ENCODE measurements at places on chromosomes 2 and 18.

GRCh38 chr2:127037476-127037875 lies 69.5 kb downstream of the BIN1 start:
- DNase-seq: no peak

- no peak for DNase-seq
Observed at GRCh38 chr18:48419277-48420022, 10.3 kb upstream of the ZBTB7C start.

DNA sequence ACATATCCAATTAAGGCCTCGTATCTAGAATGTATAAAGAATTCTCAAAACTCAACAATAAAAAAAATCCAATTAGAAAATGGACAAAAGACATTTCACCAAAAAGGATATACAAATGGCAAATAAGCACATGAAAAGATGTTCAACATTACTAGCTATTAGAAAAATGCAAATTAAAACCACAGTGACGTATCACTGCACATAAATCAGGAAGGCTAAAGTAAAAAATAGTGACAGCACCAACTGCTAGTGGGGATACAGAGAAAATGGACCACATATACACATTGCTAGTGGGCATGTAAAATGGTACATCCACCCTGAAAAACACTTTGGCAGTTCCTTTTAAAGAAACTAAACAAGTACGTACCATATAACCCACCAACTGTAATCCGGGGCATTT lies 59.7 kb downstream of the SMAD4 start:
- DNase-seq: no peak

- no peak for DNase-seq
Observed at GRCh38 chr2:70010576-70011111, 49.2 kb upstream of the ASPRV1 start.

GRCh38 chr2:135002836-135003235 lies 44.4 kb downstream of the MAP3K19 start:
- DNase-seq: no peak

DNA sequence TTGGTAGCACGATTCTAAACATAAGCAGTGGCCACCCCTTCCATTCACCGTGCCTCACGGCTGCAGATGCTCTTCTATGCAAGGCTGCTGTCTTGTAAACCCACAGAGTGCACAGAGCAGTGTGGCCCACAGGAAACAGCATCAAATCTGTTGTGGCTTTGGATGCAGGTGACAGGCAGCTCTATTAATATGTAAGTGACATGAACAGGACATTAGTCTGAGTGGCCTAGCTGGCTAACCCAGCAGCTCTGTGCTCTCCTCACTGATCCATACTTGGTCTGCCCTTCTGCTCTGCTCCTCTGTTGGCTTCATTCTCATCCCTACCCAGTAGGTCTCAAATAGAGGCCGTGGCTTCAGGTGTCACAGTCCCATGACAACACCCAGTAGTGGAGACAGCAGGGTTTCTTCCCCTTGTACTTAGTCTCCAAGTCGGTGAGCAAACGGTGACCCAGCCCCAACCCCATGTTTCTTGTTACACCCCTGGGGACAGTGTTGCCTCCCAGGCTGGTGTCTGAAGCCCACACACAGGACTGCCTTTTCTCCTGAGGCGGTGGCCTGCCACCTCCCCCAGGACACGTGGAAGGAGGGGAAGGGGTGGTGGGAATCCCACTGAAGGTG lies 5.8 kb downstream of the SH3RF3 start:
- no peak for DNase-seq

GRCh38 chr2:195356026-195356425 lies 301.0 kb upstream of the SLC39A10 start:
- no peak for DNase-seq
